NCI-H2171 treated with DMSO at 0.1 percent for 48 hours (cell line): ENCODE measurements at places on chromosomes 1 and 21.

DNA sequence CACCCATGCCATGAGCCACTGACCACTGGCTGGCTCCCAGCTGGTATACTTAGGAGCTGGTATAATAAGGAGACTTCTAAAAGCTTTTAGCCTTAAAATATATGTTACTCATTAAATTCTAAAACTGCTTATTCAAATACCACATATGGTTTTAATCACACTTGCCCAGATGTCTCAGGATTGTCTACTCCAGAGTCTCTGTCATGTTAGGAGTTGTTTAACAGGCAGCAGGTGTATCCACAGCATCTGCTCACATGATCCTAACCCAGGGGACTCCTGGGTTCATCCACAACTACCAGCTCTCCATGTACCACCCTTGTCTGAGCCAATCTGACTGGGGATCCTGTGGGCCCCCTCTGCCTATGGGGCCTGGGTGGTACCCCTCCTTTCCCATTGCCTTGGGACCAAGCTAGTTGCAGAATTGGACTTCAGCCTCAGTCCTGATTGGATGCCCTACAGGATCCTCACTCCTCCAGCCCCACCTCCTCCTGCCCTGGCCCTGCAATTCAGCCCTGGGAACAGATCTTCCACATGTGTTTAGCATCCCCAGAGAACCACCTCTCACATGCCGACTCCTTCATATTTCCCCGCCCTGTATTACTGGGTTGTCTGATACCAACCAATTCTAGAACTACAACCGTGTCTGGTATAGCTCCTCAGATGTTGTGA, 61.3 kb downstream of the BCAR3 start:
- no peak for DNase-seq

DNA sequence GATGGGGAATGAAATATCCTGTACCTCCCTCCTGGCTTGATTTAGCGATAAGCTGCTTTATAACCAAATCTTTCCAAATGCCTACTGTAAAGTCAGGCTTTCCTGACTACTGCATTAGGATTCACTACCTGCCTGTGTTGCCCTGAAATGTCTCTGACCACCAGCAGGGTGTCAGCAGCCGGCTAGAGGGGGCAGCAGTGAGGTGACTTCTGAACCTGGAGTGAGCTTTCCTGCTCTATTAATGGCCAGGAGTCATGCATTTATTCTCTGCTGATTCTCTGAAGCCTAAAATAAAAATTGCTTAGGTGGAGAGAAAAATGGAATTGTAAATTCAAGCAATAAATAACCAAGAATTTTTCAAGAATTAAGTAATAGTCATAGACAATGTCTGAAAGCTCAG, 2.5 kb downstream of the BACE2 start:
- DNase-seq: no peak

- DNase-seq: no peak
These were observed 29.6 kb downstream of the SLC19A1 start for GRCh38 chr21:45512626-45513002.

DNA sequence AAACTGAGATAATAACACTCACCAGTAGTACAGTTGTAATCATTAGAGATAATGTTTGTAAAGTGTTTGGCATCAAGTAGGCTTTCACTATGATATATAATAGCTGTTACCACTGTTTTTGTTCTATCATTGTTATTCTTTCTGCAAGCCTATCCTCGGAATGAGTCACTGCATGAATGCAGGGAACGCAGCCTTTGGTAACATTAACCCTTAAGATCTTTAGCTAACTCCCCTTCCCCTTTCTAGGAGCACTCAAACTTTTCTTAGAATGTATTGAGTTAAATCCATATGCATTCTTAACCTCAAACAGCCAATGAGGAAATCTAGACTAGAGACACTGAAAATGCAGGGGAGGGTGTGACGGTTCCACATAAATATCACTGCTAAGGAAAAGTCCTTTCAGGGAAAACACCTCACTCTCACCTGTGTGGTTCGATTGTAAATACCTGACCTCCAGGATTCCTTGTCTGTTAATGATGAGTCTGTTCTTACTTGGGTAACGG, 467.3 kb downstream of the SETD4 start:
- DNase-seq: no peak

GRCh38 chr1:184838504-184838951, 83.9 kb upstream of the EDEM3 start:
- DNase-seq: peak; percentile 8

DNA sequence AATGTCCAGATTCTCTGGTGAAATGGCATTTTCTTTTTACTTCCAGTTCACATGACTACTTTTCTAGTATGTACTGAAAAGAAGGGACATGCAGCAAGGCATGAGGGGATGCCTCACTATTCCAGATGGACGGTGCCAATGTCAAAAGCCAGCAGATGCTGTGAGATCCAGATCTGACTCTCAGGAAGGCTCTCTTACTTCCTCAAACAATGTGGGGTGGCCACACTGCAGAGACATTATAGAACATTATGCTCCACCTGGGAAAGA, 17.7 kb downstream of the CRYZ start:
- DNase-seq: no peak

DNA sequence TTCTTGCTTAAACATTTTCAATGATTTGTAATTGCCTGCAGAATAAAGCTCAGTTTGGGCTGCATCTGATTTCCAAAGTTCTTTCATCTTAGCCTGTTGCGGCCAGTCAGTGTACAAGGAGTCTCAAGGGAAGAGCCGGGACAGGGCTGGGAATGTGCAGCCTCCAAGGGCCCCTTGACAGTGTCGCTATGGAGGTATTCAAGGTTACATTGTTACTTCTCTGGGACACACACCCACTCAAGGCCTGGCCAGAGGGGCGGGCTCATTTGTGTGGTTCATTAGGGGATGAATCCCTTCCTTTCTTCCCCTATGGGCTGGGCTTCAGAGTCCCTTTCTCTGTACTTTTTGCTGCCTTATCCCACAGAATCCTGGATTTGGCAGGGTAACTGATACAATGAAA, 107.6 kb upstream of the CSF3R start:
- DNase-seq: no peak

DNA sequence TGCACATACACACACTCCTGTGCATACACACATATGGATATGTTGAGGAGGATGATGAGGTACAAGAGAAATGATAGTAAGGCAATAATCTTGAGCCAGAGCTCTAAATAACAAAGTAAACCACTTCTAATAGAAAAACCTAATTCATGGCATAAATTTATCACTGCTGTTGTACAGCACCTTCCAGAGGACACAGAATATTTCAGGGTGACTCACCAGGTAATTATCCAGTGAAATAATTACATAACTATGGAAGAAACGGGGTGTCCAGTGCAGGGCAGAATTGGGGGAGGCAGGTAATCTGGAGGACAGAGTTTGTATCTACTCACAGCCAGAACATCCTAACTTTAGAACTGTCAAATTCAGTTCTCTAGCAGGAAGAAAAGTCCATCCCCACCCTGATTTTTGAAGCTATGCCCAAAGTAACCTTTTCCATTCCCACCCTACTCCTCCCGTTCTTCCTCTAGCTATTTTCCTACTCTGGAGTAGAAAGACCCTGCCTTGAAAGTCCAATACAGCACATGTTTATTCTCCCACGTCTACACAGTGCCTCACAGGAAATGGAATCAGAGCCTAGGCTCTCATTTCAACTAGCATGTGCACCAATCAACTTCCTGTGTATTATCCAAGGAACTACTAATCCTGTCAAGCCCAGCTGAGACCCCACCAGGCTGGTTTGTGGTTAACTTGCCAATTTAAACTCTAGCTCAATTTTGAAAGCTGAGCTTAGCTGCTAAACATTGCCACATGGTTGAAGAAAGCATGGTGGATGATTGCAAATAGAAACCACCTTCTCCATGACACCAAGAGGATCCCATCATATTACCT, 96.6 kb downstream of the PTPN14 start:
- DNase-seq: no peak

DNA sequence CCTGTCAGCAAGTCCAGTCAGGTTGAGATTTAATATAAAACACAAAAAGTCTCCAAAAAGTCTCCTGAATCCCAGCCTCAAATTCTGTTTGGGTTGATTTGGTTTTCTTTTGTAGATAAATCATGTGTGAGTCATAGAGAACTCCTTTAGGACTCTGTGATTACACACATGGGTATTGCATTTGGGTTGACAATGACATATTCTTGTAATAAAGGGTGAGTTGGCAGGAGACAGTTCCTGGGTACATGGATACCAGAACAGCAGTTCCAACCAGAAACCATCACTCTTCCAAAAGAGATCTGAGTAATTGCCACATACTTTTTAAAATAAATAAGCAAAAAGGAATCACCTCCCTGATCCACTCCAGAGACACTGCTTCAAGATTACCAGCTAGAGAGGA, 8.9 kb downstream of the CR2 start:
- DNase-seq: no peak

DNA sequence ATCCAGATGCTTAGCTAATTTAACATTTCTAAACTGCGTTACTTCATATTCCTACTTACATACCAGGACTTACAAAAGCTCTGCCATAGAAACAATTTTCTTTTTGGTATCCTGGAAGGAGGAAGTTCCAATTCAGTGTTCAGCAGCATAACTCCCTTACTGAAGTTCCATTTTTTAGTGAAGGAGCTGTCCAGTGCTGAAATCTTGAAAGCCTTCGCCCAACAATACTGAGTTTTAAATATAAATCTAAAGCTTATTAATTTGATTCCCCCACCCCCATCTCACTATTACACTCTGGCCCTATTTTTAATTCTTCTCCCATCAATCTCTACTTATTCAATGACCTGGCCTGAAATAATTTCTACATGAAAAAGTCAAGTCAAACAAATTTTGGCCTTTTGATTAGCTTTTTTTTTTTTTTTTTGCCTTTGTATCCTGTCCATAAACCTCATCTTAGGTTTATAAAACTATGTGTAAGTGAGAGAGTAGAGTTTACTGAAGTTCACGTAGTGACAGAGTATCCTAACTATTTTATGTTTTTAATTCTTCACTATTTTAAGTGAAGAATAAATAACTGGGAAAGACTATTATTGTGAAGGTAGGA, 323.0 kb upstream of the PLD5 start:
- DNase-seq: no peak

GRCh38 chr1:233010146-233010545, 59.7 kb downstream of the NTPCR start:
- no peak for DNase-seq

- DNase-seq: no peak
These were observed 31.5 kb downstream of the C1orf198 start for GRCh38 chr1:230836793-230837192.

DNA sequence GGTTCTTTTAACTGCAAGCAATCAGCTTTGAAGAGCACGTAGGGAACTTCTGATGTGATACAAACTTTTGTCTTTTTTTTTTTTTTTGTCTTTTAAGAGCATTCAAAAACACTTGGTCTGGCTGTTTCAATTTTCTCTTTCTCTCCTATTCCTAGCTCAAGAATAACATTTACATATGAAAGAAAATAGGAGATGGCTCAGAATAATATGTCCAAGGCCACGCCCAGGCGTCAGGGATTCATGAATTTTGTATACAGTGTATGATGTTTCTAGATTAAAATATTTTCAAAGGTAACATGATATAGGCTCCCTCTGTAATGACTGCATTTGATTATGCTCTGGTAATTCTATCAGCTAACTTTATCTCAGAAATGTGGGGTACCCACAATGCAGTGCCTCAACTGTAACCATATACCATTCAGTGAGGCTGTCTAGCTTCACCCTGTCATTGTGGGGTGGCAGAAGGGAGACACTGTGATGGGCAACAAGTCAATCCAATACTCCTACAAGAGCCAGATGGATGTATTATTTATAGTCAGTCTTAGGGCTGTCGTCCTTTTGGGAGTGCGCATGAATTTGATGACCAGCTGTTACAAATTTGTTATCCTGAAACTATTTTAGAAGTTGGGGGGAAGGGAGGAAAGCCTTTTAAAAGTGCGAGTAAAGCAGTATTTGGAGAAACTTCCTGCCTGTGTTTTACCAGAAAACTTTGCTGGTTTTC, 1.5 kb upstream of the AKNAD1 start:
- DNase-seq: peak; percentile 99
